ENCODE measurements at places on chromosomes 12 and 14.

DNA sequence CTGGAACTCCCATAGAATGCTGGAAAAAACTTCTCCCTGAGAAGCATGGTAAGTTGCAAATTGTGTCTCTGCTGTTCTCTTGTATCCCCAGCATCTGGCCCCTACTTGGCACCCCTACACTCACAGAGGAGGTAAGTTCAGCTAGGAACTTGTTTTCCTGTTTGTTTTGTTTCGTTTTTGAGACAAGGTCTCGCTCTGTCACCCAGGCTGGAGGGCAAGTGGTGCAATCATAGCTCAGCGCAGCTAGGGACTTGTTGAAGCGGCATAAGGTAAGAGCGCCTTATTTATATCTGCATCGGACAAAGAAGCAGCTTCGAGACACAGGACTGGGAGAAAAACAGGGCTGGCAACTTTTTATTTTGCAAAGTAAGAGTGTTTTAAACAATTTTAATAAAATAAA is 18.5 kb upstream of the ANO2 start:
- no peak for DNase-seq

DNA sequence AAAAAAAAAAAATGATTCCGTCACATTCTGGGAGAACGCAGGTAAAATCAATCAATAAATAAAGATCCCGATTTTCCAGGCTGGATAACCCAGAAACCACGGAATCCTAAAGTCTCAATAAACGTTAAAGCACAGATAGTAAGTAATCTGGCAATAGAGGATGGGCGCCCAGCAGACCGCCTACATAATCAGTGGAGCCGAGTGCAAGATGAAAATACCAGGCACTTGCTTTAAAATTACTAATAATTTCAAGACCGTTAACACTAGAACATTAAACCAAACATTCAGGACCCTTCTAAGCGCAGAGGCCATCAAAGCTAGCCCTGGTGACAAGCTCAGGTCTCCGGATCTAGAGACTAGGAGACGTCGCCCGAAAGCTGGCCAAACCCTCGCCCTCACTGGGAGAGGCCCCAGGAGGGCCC is 1.2 kb upstream of the DCAF11 start:
- no peak for DNase-seq

- DNase-seq, result no peak
Observed at GRCh38 chr12:124869059-124869665, 5.5 kb upstream of the SCARB1 start.

GRCh38 chr14:49527221-49527620 is 59.0 kb downstream of the RPS29 start:
- no peak for DNase-seq

DNA sequence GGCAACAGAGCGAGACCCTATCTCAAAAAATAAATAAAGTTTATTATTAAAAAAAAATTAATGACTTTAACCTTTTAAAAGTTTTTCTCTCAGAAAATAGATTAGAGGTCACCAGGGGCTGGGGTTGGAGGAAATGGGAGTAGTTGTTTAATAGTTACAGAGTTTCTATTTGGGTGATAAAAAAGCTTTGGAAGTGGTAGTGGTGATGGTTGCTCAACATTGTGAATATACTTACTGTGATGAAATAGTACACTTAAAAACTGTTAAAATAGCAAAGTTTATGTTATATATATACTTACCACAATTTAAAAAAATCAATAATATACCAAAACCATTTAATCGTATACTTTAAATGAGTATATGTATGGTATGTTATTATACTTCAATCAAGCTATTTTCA is 59.6 kb downstream of the ARL6IP4 start:
- no peak for DNase-seq

Measured in CD4-positive, alpha-beta T cell treated with Interleukin-10 for 1 hour (primary cell).